ENCODE measurements at places on chromosomes 2 and 18.

DNA sequence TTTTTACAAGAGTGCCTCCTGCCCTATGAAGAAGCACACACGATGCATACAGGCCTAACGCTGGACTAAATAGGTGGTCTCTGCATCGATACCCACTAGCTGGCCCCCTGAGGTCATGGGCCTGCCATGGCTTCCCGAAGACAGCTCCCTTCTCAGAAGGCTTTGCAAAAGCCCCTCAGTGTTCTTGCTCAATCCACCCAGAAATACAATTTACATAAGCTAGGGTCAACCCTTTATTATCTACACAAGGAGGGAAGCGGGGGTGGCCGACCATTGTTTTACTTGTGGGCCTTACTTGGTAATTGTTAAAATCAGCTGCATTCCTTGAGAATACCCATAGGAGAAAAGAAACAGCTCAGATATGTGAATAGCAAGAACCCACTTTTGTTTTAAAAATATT lies 28.5 kb downstream of the UXS1 start:
- DNase-seq = no peak

DNA sequence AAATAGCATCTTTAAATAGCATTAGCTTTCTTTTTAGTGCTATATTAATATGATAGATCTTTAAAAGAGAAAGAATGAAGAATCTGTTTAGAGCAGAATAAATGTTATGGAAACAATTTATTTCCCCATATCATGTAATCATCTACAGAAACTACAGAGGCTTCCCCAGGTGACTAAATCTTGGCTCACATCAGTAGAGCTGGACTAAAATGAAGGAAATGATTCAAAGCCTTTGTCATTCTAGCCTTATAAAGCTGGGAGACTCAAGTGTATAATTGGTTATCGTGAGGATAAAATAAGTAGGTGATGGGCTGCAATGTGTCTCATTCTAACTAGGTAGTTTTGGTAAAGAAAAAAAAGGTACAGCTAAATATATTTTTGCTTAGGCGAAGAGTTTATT lies 83.2 kb upstream of the UNC80 start:
- DNase-seq = no peak

GRCh38 chr18:24656050-24656449 lies 195.6 kb downstream of the HRH4 start:
- no peak for DNase-seq

DNA sequence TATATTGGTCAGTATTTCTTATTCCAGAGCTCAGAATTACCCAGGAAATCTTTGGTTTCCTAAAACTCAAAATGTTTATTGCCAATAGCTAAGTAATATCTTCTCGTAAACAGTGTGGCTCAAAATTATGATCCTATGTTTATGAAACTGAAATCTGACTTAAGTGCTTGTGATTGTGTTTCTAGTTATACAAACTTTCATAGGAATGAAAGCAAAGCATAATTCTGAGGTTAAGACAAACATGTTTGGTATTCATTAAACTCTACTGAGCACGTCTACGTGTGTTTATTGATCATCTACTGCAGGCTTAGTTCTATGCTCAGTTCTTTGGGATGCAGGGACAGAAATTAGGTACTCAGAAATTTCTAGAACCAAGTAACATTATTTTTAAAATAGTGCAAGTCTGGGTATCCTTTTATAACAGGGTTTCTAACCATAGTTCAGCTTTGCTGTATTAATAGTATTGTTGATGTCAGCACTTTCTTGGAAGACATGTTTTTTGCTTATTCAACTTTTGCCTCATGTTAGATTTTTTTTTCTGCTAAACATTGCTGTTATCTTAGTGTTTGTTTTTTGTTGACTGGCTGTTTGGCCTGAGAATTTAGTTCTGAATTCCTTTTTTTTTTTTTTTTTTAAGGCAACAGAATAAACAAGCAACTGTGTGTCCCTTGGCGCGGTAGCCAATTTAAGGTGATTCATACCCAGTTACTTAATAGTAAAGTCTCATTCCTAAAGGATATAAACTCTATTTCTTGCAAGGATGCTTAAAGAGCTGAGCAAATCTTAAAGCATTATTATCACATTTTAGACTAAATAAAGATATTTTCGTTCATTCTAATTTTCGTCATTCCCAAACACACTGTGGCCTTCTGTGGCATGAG lies 31.3 kb downstream of the PTPRM start:
- no peak for DNase-seq

DNA sequence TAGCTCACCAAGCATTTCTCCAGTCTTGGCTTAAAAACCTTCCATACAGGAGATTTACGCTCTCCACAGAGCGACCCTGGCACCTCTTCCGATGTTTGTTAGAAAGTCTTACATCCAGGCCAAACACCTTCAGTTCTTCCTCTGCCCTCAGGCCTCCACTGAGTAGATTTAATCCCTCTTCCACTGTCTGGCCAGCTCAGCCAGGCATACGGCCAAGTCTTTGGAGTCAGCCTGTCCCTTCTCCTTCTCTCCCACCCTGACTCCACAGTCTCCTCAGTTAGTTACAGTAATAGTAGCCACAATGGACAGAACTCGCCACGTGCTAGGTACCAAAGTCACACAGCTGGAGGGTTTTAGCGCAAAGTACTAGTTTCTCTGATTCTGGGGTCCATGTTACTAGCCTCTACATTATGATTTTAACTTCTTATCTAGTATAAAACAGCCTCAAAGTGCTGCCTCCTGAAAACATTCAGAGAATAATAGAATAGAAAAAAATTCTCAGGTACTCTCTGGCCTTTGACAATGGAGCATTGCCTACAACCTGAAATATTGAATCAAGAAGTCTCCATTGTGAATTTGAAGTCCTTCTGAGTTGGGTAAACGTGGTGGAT lies 39.5 kb downstream of the THNSL2 start:
- no peak for DNase-seq

DNA sequence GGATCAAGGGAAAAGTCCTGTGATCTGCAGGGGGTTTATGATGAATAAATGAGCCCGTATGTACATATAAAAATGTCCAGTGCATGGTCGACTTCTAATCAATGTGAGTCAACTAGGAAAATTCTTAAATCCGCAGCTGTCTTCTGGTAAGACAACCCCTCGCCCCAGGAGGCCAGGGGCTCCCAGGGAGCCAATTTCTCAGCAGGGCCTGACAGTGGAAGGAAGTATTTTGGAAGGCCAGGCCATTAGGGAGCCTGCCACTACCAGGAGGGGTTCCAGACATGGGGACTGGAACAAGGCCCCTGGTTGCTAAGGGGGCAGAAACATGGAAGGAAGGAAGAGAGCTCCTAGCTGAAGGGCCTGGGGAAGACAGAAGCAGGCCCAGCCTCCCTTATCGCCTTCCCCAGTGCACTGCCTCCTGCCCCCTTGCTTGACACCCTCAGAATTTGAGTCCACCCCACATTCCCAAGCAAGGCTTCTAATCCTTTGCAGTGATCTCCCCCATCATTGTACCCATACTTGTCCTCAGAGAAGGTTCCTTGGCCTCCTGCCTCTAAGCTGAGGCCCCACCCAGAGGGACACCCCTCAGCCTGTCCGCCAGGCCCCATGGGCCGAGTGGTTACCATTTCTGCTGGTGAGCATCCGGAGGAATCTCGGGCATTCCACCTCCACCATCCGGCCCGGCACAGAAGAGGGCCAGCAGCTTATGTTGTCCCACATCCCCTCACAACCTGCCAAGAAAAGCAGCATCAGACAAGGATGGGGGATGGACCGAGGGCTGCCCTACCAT lies 45.9 kb downstream of the SCTR start:
- DNase-seq = no peak

- DNase-seq = no peak
These were observed 193.0 kb upstream of the LHCGR start for GRCh38 chr2:48948400-48949125.

- DNase-seq = peak; percentile 48
These were observed 49.7 kb downstream of the LIMS1 start for GRCh38 chr2:108583903-108584520.

DNA sequence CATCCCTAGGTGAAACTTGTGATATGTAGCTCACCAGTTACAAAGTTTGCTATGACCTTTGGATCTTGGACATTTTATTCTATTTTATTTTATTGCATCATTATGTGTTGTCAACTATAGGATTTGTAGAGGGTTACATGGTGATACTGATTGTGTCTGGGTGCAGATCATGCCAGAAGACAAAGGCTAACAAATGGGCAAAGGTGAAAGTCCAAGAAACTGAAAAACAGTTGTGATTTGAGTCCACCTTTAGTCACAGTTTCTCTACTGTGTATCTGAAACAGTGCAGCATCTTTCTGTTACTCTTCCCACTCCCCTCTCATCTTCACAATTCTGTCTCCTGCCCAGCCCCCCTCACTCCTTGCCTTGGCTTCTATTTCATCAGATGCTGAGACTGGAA lies 111.9 kb upstream of the LYPD6 start:
- no peak for DNase-seq

- DNase-seq = no peak
These were observed 45.1 kb downstream of the SH3BP4 start for GRCh38 chr2:234996941-234997270.

DNA sequence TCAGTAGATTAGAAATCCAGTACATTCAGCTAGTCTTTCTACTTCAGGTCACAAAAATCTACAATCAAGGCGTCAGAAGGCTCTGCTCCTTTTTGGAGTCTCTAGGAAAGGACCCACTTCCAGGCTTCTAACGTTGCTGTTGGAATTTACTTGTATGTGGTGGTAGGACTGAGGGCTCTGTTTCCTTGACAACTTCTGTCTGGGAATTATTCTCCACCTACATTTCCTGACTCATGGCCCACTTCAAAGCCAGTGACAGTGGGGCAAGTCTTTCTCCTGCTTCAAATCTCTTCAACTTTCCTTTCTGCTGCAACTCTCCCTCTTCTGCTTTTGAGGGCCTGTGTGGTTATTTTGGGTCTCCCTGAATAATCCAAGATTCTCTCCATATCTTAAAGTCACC lies 10.4 kb upstream of the TMX3 start:
- no peak for DNase-seq

DNA sequence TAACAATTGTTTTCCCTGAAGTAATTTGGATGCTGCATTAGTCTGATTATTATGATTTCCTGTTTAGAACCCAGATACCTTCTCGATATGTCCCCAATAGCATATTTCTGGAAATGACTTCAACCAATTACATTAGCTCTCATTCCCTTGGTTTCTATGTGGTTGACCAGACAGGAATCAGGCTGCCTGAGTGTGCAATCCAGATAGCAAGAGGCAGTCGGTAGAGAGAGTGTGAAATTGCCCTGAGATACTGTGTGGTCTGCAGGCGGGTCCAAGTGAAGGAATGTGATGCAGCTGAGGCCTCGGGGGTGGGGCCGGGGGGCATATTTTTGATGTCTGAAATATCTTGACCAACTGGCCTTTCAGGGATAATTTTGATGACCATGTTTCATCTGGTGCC lies 143.9 kb upstream of the ITGA6 start:
- DNase-seq = no peak

- DNase-seq = no peak
These were observed 53.8 kb downstream of the ICA1L start for GRCh38 chr2:202817771-202818170.

DNA sequence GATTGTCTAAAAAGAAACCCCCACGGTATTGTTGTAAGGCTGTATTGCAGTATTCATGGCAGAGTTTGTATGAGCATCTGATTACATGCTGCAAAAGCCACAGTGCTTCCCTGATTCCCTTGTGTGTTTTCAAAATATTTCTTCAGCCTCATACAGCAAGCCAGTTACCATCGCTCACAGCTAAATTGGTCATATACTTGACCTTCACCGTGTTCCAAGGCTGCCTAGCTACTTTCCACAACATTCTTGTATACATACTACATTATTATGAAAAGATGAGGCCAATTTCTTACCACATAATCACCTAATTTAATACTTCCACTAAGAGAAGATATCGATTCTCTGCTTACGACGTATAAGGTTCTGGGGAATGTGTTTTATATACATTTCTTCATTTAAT lies 576.3 kb upstream of the CNTNAP5 start:
- DNase-seq = no peak

GRCh38 chr2:136638193-136638592 lies 127.2 kb upstream of the THSD7B start:
- DNase-seq = no peak
